Amniotic stem cell (primary cell): ENCODE measurements at places on chromosomes 3 and 15.
A peak's percentile ranks its signal among the peaks of the same experiment; 100 is the strongest.

DNA sequence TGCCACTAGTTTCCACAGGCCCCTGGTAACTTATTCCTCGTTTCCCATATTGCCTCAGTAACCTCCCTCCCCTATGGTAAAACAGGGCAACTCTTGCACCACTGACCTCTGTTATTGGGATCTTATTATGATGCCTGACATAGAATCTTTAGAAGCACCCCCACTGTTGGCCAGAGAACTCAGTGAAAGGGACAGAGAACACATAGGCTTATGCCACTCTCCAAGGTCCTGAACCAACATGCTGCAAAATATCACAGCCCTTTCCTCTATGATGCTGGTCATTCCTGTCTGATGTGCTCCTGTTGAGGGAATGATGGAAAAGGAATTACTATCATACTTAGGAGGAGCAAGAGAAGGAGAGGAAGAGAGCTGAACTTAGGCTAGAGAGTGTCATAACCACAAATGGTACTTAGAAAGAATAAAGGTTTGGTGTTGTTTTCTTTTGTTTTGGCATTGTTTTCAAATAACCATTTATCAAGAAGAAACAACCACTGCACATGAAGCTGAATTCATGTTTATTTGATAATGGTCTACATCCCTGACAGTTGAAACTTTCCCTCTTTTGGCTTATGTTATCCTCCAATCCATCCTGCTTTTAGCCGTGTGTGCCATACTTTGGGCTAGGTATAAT, 330.2 kb downstream of the EPHB1 start:
- DNase-seq, result peak; percentile 14

GRCh38 chr15:66408675-66409282, 22.1 kb downstream of the MAP2K1 start:
- DNase-seq, result no peak

DNA sequence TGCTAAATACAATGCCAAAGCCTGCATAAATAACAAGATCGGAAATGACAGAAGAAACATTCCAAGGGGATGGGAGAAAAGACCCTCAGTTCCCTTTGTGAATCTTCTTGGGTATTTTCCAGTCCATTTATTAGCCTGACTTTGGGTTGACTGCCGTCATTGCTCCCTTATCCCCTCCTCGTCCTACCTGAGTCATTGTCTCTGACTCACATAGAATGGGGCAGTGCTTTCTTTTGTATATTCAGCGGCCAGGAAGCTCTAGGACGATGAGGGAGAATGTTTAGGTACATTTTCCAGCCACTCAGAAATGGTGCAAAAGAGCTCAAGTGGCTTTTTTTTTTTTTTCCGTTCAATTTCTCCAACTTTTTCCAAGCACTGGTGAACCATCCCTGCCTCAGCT, 71.6 kb downstream of the KAT2B start:
- DNase-seq, result no peak

DNA sequence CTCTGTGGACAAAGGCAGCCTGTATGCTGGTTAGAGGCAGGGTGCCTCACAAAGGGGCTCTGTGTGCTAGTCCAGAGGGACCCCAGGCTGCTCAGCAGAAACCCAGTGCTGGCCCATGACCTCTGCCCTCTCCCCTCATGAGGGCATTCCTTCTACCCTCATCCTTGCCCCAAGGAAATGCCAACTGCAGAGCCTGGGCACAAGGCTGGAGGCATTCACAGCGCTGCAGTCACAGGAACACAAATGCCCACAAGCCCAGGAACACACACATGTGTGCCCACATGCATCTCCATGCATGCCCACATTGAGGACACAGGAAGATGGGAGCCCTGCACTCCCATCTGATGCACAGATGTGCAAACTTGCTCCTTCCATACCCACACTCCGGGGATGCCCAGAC, 3.8 kb downstream of the INKA1 start:
- no peak for DNase-seq
